ENCODE measurements at places on chromosomes 2 and 18.

- no peak for DNase-seq
These were observed 9.5 kb upstream of the RPRM start for GRCh38 chr2:153488072-153488471.

DNA sequence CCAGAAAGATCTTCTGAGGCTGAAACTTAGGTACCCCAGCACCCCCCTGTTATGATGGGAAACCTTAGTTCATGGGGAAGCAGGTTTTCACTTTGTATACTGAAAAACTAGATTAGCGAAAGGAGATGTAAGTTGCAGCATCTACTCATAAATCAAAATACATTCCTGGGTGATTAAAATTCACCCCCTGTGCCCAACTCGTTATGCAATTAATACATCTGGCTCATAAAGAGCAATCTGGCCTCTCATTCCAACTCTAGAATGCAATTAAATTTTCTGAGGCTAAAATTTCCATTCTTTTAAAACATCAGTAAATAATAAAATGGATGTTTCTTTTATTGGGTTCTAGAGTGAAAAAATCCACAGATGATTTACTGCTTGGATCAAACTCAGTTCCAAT, 110.9 kb upstream of the BZW1 start:
- DNase-seq: no peak

GRCh38 chr2:216539791-216540241, 41.2 kb downstream of the RPL37A start:
- DNase-seq: no peak

- DNase-seq: no peak
These were observed 402.4 kb upstream of the LRRTM1 start for GRCh38 chr2:80706951-80707350.

- DNase-seq: no peak
These were observed 98.3 kb upstream of the UGP2 start for GRCh38 chr2:63743170-63743981.

DNA sequence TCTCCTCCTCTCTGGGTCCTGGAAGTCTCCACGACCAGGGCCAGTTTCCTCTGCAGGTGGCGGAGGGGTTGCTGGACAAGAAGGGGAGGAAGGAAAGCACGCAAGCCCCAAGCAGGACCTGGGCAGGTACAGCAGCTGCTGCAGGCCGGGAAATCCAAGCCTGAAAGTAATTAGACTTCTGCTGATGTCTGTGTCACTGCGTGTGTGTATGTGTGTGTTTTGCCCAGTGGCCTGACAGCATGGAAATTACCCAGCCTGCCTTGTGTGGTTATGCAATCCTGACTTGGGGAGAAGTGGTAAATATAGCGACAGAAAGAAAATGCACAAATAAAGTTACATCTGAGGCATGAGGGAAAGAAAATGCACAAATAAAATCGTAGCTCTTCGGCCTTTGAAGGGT, 121.8 kb upstream of the ZBTB14 start:
- DNase-seq: peak; percentile 68

GRCh38 chr2:220670511-220670910, 901.6 kb downstream of the EPHA4 start:
- DNase-seq: no peak

GRCh38 chr2:125516496-125517109, 1139.4 kb upstream of the GYPC start:
- DNase-seq: peak; percentile 5

DNA sequence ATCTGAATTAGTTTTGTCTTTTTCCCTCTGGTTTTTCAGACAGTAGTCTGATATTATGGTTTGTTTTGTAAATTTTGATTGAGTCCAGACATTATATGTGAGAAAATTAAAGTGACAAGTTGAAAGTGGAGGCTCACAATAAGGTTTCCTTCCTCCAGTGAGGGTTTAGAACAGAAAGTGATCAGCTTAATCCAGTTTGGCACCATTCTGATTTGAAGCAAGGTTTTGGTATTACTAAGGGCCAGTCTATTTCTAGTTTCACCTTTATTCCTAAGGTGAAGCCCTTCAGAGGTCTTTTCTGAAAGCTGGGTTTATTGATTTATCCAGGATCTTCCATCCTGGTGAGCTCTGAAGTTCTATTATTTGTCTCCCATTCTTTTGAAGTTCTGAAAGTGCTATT, 68.7 kb downstream of the CDC42EP3 start:
- DNase-seq: no peak

DNA sequence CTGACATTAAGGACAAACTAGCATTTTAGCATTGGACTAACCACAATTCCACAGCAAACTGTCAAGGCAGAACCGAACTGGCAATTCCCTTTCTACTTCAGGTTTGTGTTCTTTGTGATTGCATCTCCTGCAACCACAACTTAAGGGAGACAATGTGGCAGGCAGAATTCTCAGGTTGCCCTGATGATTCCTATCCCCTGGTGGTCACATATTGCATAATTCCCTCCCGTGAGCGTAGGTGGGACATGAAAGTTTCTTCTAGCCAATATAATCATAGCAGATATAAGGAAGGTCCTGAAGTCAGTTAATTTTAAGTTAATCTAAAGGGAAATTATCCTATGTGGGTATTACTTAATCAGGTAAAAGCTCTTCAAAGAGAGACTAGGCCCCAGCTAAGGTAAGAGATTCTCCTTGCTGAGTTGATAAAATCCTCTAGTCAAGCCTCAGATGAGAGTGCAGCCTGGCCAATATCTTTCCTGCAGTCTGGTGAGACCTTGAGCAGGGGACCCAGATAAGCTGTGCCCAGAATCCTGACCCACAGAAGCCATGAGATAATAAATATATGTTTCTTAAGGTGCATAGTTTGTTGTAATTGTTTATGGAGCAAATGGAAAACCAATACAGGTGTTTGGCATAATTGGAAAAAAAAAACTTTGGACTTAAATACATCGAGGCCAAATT, 45.9 kb upstream of the TNP1 start:
- DNase-seq: no peak

GRCh38 chr2:176613323-176613987, 344.2 kb downstream of the MTX2 start:
- DNase-seq: no peak

- DNase-seq: peak; percentile 84
These were observed 19.4 kb downstream of the SFTPB start for GRCh38 chr2:85648619-85649018.

GRCh38 chr2:160317181-160318099, 117.4 kb upstream of the ITGB6 start:
- no peak for DNase-seq

- DNase-seq: no peak
These were observed 7.2 kb downstream of the RBFA start for GRCh38 chr18:80041424-80041823.

GRCh38 chr2:106098081-106098480, 96.0 kb downstream of the UXS1 start:
- DNase-seq: peak; percentile 60

DNA sequence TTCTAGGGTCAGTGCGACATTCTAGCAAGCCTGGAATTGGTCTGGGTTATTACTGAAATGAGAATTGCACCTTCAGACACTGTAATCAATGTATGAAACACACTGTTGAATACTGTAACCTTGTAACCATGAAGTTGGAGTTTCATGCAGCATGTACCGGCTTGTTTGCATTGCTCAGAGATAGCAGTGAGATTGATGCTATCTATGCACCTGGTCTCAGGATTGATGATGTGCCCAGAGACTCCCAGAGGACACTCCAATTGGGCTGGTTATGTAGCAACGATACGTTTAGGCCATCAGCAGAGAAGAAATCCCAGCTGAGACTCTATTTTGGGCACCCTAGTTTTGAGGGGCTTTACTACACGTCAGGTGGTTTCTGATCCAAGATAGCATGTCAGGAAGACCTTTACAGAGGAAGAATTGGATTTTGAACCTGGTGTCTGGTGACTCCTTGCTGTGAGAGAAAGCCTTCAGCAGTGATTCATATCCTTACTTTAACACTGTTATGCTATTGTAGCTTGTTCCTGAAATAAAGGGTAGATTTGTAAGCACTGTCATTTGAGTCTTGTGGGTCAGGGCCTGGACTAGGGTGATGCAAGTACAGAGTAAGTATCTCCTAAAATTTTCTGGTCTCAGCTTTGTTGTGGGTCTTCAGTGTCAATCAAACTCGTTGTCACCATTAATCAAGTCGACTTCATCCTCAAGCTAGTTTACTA, 305.1 kb upstream of the GULP1 start:
- DNase-seq: peak; percentile 55

DNA sequence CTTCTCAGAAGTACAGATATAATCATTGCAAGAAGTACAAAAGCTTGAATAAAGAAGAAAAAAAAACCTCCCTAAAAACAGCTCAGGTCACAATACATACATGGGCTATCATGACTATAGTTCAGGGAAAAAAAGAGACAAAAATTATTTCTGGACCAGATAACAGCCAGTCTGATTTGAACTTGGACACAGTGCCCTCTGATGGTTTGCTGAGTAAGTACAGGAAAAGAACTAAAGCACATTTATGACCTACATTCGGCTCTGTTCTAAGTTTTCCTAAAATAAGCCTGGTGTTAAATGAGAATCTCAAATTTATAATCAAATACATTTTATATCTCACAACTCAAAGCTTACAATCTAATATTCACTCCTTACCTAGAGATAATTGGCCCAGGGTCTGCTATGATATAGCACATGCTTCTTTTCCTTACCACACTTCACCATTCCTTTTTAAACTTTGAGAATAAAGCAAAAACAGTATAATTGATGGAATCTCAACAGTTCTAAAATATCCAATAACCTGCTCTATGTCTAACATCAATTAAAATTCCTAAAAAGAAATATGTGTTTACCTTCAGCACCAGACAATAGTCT, 81.1 kb downstream of the RAPH1 start:
- DNase-seq: peak; percentile 85

- peak; percentile 70 for DNase-seq
These were observed 81.3 kb downstream of the STRADB start for GRCh38 chr2:201532686-201533304.

GRCh38 chr2:27212626-27213471, 781 bp upstream of the SLC5A6 start:
- DNase-seq: peak; percentile 81

GRCh38 chr18:25279133-25279532, 72.8 kb downstream of the ZNF521 start:
- peak; percentile 69 for DNase-seq

DNA sequence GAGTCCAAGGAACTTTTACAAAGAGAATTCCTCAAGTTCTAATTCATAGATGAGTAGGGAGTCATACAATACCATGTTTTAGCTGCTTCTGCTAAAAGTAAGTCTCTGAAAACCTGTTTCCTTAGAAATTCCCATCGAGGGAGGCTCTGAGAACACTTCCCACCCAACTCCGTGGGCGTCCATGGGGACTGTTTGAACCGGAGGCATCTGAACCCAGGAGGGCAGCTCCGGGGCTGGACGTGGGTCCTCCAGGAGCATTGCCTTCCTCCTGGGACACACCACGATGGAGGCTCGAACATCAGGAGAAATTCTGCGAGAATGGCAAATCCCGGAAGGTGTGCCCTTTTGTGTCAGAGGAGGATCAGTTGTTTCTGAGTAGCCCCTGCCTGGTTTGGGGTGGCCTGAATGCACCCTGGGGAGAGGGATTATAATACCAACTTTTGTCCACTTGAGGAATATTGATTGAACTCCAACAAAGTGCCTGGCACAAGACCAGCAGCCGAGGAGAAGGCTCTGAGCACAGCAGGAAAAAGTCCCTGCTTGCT, 327.5 kb upstream of the SALL3 start:
- no peak for DNase-seq

DNA sequence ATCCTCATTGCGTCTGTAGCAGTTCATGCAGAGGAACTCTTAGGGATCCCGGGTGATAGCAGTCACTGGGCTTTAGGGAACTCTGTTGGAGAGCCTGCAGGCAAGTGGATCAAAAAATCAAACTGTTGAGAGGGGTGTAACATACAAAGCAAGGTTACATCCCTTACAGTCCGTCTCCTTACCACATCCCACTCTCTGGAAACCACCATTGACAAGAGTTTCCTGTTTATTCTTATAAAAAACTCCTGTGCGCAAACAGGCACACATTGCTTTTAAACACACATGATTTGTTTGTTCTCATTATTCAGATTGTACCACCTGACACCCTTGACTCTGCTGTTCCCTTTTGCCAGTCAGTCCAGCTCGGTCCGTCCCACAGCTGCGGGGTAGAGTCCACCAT, 137.7 kb downstream of the LTBP1 start:
- no peak for DNase-seq

GRCh38 chr2:230713331-230714135, 891 bp downstream of the CAB39 start:
- no peak for DNase-seq

DNA sequence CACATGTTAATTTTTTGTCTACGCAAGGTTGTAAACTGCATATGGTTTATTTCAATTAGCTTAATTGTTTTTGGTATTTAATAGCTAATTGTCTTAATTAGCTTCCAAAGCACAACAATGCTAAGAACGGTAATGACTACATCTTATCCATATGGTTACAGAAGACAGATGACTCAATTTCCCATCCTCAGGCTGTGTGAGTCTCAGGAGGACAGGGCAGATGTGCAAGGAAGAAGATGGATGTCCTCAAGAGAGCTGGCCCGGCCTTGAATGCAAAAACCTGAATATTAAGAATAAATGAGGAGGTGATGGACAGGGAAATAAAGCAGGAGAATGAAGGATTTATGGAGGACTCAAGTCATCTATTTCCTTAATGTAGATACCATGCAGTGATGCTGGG, 31.4 kb downstream of the SLC4A3 start:
- DNase-seq: no peak

GRCh38 chr2:191150230-191150599, 579 bp downstream of the STAT4 start:
- no peak for DNase-seq

- no peak for DNase-seq
These were observed 201.2 kb downstream of the SLC4A10 start for GRCh38 chr2:161825429-161825828.

DNA sequence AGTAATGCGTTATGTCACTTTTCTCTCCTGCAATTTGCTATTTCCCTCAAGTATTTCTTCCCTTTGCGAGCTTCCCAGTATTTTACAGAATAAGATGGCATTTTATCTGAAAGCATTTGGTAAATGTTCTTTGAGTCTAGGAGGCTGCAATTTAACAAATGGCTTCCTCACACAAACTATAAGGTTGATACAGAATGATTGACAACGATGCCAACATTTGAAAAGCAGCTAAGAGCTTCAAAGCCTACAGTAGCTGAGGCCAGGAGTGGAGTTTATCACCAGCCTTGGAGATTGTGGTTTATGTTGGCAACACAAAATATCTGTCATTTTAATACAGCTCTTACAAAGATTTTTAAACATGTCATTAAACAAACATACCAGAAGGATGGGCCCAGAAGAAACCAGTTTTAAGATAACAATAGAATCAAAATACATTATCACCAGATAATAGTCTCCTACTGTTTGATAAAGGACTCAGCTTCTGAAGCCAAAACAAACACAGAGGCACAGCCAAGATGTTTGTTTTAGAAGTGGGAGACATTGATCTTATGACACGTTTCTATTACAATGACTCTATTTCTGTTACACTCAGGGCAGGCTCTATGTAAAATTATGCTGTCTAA, 711.4 kb upstream of the ACVR2A start:
- no peak for DNase-seq

All from choroid plexus epithelial cell (primary cell).